ENCODE measurements at places on chromosomes 11 and 22. TPM values are rescaled to one million over a fixed set of nuclear protein-coding genes. Genes with fewer than 3 reads are reported as not detected.

EHD1 gene
- 68.3 TPM for polyA plus RNA-seq

EHBP1L1 gene
- polyA plus RNA-seq = 12.5 TPM

DNA sequence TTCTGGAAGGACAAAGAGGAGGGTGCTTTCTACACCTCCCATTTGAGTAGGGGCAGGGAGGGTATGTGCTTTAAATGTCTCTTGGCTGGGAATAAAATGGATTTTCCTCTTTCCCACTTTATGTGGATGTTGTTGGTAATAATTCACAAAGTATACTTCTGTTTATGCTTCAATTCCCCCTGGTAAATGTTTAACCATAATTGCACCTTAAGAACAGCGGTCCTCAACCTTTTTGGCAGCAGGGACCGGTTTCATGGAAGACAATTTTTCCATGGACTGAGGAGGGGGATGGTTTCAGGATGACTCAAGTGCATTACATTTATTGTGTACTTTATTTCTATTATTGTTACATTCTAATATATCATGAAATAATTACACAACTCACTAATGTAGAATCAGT, 4.0 kb upstream of the TP53AIP1 start:
- DNase-seq = peak; percentile 50

GRCh38 chr11:46075168-46075567, 46.1 kb downstream of the PHF21A start:
- DNase-seq = no peak

GRCh38 chr11:57566905-57567514, 462 bp downstream of the UBE2L6 start:
- no peak for DNase-seq

All from renal pelvis (tissue), 12 donors.